ENCODE measurements at places on chromosomes 6 and 20.

- peak; percentile 42 for DNase-seq
These were observed 3.3 kb upstream of the MOG start for GRCh38 chr6:29653452-29654038.

GRCh38 chr6:145623231-145623630, 112.1 kb downstream of the EPM2A start:
- no peak for DNase-seq

- DNase-seq = no peak
These were observed 16.8 kb downstream of the FOXC1 start for GRCh38 chr6:1626481-1626880.

DNA sequence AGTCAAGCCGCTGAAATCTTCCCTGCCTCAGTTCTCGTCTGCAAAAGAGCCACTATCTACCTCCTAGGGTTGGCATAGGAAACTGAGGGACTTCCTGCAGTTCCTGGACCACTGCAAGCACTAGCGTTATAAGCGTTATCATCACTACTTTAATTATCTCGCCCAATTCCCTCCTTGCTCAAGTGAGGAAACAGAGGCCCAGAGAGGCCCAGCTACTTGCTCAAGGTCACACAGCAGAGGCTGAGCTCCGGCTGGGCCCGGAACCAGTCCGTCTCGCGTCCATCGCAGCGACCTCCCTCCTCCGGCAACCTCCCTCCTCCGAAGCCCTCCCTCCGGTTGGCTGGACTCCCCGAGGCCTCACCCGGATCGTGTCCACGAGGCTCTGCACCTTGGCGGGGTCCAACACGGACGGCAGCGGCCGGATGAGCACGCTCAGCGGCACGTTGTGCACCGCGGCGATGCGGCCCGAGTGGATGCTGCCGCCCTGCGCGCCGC, 338 bp downstream of the SRXN1 start:
- no peak for DNase-seq

GRCh38 chr6:151254451-151255081, 14.8 kb downstream of the AKAP12 start:
- DNase-seq = no peak

DNA sequence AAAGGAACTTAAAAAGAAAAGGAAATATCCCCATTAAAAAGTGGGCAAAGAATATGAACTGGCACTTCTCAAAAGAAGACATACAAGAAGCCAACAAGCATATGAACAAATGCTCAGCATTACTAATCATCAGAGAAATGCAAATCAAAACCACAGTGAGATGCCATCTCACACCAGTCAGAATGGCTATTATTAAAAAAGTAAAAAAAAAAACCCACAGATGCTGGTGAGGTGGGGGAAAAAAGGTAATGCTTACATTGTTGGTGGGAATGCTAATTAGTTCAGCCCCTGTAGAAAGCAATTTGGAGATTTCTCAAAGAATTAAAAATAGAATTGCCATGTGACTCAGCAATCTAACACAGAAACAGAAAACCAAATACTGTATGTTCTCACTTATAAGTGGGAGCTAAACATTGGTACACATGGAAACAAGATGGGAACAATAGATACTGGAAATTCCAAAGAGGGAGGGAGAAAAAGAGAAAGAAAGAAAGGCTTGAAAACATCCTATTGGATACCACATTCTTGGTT, 437.1 kb downstream of the GRIK2 start:
- DNase-seq = no peak

- no peak for DNase-seq
These were observed 275.0 kb upstream of the FLRT3 start for GRCh38 chr20:14612391-14612790.

- no peak for DNase-seq
These were observed 32.8 kb downstream of the SNAI1 start for GRCh38 chr20:50015636-50015992.

DNA sequence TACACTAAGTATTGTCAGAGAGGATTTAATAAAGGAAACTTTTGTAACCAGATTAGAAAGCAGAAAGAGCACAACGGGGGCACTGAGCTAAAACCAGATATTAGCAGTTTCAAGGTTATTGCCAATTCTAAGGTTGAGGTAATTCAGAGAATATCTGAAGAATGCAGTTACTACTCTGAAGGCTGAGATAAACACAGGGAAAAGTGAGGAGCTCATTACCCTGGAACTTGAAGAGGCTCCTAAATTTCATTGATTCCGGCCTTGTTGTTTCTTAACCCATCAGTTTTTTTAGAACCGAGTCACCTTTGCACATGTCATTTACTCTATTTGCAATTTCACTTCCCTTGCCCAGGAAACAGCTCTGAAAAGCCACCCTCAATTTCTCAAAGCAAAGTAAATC, 72.4 kb upstream of the BTBD3 start:
- no peak for DNase-seq

DNA sequence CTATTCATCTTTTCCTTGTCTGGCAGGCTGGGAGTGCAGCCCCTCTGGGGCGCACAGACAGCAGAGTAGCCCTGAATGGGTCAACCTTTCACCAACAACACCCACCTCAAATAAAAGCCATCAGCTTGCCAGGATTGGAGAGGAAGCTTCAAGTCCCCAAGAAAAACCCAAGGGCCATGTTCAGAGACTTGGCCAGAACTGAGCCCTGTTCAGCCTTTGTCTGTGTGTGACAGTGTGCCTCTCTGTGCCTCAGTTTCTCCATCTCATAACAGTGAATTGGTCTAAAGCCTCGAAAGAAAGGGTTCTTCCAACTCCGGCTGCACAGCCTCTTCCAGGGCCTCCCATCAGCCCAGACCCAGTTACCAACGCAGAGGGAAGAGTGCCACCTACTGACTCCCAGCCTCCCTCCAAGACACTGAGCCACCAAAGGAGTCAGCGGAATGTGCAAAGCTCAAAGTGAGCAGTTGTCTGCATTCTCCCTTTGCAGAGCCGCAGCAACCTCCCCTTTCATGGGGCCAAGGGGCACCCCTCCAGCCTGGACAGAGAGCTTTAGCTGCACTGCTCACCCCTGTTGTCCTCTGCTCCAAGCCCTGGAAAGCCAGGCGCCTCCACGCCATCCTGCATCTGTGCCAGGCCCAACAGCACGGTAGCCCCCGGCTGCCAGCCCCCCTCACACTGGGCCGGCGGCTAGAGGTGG, 82.7 kb upstream of the TOP1 start:
- DNase-seq = no peak

GRCh38 chr20:7710440-7710839, 229.8 kb downstream of the HAO1 start:
- no peak for DNase-seq

DNA sequence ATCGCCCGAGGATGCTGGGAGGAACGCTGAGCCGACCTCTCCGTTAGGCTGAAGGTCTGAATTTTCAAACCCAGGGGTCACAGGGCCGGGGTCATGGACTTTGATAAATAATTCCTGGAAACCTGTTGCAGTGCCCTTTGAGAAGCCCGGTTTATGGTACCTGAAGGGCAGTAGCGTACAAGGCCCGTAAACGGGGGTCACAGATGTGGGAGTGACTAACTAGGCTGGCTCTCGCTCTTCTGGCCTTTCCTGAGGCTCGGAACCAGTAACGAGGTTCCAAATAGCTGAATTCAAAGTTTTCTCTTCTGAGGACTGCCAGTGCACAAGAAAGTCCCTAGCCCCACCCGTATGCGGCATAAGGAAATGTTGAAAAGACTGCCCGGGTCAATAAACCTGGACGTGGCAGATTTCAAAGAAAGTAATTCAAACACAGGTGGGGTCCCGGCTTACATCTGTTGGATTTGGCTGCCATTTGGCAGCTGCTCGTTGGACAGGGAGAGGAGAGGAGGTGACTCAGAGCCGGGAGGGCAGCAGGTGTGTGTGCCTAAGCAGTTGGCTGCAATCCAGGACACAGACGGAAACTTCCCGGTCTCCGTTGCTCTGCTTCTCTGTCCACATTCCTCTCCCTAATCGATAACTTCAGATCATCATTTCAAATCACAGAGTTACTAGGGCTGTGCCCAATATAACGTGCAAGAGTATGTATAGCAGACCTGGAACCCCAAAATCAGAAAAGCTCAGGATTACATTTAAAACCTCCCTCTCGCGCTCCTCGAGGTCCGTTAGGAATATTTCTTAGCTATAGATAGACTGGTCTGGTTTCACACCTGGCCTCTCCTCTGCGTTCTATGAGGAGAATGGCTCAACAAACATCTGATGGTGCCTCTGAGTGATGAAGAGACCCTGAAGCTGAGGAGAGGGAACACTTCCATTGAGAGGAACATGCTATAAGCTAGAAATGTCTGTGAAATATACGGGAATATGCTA, 765 bp upstream of the GMDS start:
- DNase-seq = peak; percentile 70

DNA sequence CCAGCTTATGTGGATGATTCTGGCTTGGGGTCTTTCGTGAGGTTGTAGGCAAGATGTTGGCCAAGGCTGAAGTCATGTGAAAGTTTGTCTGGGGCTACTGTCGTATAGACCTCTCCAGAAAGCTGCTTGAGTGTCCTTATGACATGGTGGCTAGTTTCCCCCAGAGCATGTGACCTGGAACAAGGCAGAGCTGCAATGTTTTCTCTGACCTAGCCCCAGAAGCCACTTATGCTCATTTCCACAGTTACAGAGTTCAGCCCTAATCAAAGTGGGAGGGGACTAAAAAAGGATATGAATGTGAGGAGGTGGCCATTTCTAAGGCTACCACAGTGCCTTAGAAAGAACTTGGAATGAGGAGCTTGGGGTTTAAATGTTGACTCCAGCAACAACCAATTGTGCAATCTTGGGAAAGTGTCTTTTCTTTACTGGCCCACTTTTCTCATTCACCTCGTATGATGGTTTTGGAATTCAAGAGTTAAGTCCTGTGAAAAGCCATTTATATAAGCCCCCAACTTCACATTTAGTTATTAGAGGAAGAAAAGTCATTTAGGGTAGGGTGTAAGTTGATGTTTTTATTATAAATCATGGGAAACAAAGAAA, 5.9 kb upstream of the ASXL1 start:
- DNase-seq = no peak

DNA sequence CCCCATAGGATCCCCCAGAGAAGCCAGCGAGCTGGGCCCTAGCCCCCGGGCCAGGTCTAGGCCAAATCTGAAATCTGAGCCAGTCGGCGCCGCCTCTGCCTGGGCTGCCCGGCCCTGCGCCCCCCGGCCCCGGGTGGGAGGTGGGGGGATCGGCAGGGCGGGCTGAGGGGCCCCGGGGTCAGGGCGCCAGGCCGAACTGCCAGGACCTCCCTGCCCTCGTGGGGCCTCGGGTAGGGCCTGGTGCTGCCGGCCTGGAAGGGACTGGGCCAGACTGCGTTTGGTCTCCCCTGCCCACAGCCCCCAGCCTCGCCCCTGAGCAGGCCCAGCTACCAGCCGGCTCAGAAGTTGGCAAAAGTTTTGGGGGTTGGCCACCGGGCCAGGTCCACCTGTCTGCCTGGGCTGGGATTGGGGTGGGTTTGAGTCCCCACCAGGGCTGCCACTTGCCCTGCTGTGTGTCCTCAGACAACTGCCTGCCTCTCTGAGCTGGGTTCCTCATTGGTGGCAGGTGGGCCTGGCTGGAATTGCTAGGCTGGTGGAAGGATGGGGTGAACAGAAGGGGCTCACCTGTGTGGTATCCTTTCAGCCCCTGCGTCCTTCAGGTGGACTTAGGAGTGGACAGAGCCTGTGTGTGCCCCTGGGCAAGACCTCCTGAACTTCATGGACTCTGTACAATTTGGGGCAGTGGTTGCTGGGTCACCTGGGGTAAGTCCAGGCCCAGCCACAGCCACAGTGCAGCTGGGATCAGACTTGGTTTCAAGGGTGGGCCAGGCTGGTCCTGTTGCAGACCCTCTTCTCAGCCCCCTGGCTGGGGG, 801 bp downstream of the SRC start:
- DNase-seq = peak; percentile 55

- DNase-seq = no peak
These were observed 87.8 kb downstream of the UTRN start for GRCh38 chr6:144372611-144373594.

GRCh38 chr6:25085756-25086155, 150.0 kb upstream of the RIPOR2 start:
- no peak for DNase-seq

- DNase-seq = no peak
These were observed 30.7 kb downstream of the ZFAND3 start for GRCh38 chr6:37850260-37850659.

DNA sequence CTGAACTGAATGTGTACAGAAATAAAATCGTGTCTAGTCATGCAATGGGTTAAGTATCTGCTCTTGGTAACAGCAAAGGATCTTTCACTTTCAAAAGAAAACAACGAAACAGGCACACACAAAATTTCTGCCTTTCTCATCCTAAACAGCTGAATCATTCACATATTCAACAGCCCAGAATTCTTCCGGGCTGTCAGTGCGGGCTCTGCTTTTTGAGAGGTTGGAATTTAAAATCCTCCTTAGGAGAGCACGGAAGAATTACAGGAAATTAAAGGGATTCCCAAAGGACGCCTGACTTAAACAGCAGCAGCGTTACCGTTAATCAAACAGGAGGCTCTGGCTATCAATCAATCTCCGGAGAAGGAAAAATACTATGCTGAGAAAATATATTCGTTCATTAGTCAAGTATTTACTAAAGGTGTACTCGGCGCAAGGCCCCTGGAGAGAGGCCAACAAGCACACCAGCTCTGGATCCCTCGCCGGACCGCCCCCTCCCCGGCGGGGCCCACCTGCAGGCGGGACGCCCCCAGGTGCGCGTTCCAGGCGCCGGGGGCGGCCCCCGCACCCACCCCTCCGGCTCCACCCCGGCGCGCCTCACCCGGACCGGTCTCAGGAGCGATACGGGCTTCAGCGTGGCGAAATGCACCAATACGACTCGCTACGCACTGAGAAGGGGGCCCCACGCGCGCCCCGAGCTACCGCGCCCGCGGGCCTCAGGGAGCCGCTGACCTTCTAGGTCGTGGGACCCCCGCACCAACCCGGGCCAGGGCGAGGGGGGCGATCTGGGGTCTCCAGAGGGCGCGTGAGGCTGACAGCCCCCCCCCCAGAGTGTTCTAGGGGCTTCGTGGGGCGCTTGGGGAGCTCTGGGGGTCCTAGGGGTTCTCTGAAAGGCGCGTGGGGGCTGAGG, 1.0 kb downstream of the NAPB start:
- DNase-seq = peak; percentile 61

DNA sequence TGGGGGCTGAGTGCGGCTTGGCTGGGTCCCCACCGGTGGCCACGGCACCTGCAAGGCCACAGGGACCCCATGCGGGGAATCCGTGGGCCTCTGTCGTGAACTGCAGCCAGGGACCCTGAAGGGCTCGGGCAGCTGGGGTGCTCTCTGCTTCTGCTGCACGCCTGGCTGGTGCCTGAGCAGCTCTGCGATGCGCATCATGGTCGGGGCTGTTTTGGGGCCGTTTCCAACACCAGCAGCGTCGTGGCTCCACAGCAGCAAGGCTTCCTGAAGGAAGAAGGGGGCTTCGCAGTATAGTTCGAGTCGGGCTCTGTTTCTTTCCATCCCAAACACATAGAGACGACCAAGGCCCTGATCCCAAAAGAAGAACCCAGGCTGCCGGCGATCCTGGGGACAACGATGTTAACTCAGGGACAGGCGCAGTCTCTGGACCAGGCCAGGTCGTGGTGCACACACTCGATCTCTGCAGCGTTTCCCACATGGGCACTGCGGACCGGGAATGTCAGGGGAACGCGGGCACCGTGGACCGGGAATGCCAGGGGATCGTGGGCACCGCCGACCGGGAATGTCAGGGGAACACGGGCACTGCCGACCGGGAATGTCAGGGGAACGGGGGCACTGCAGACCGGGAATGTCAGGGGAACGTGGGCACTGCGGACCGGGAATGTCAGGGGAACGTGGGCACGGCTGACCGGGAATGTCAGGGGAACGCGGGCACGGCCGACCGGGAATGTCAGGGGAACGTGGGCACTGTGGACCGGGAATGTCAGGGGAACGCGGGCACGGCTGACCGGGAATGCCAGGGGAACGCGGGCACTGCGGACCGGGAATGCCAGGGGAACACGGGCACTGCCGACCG, 36.8 kb upstream of the BHLHE23 start:
- no peak for DNase-seq

- peak; percentile 44 for DNase-seq
These were observed 851 bp downstream of the SNX5 start for GRCh38 chr20:17967521-17968365.
